GM12891 (cell line): ENCODE measurements at places on chromosomes 6 and 20.
A peak's percentile ranks its signal among the peaks of the same experiment; 100 is the strongest.

- peak; percentile 75 for DNase-seq
Measured at GRCh38 chr6:33787954-33788693, 806 bp downstream of the LEMD2 start.

GRCh38 chr6:110488606-110489190 lies 12.3 kb upstream of the SLC22A16 start:
- no peak for DNase-seq

DNA sequence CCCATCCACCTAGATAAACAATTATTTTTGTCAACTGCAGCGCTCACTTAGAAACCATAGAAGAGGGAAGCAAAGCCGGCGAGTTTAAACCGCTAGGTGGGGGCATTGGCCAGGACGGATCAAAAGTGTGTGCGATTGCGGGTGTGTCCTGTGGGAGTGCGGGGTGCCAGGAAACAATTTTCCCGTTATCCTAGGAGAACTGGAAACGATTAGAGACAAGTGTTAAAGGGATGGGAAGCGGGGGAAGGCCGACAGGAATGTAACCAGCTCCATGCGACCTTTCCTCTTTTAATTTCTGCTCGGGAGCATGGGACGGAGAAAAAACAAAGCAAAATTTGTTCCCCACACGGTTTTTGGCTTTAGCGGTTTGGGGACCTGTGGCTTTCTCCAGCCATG lies 2.8 kb upstream of the HTR1B start:
- DNase-seq: no peak

DNA sequence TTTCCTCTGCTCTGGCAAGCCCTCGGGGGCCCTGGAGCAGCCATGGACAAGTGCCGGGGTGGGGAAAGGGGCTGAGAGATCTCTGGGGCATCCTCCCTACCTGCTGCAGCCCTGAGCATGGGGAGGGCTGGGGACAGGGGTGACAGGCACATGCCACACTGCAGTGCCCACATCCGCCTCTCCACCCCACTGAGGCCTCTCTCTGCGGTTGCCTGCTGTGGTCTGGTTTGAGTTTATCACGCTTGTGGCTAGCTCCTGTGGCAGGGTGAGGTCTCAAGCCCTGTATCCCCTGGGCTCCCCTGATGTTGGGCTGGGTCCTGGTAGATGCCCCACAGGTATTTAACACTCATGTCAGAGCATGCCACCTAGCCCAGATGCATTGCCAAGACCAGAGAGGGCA lies 52.9 kb upstream of the MLN start:
- DNase-seq: no peak

- DNase-seq: no peak
Measured at GRCh38 chr20:51752343-51752951, 15.7 kb downstream of the ATP9A start.

DNA sequence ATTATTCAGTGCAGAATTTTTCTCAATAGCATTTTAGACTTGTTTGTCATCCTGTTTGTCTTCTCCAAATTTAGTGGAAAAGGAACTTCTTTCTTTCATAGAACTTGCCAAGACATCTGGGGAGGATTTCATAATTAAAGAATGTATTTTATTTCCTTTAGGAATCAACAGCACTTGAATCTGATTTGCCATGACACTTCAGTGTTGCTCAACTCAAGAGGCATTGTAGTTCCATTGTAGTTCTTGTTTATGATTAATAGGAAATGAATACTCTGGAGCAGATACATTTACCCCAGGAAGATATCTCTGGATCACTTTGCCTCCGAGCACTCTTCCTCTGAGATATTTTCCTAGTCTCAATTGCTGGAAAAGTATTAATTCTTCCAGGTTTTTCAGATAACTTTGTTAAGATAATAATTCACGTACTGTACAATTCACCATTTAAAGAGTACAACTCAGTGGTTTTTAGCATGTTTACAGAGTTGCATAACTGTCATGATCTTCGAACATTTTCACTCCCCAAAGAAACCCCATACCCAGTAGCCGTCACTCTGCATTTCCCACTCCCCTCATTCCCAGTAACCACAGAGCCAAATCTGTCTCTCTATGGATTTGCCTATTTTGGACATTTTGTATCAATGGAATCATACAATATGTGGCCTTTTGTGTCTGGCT lies 29.7 kb downstream of the AKAP12 start:
- no peak for DNase-seq

DNA sequence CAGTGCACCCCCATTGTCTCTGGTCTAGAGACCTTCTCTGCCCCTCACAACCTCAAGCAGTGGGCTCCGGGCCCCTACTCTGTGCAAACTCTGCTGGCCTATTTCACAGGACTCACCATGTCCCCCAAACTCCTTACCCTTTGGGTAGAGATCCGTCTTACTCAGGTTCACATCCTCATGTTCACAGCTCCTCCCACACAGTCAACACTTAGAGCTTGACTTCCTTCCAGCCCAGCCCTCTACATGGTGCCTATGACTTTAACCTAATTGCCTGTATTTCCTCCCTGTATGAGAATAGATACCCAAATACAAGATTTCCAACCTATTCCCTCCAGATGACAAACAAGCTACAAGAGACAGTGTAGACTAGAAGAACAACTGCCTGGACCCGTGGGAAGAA lies 528.6 kb upstream of the JARID2 start:
- no peak for DNase-seq
